ENCODE measurements at places on chromosomes 3 and 15.
A peak's percentile ranks its signal among the peaks of the same experiment; 100 is the strongest.

- peak; percentile 67 for DNase-seq
These were observed at the start of gene UBA7 for GRCh38 chr3:49813497-49814174. Gene UBA7 (minus strand): TSS chr3:49813953. CDS start chr3:49813787, 166 bp downstream.

DNA sequence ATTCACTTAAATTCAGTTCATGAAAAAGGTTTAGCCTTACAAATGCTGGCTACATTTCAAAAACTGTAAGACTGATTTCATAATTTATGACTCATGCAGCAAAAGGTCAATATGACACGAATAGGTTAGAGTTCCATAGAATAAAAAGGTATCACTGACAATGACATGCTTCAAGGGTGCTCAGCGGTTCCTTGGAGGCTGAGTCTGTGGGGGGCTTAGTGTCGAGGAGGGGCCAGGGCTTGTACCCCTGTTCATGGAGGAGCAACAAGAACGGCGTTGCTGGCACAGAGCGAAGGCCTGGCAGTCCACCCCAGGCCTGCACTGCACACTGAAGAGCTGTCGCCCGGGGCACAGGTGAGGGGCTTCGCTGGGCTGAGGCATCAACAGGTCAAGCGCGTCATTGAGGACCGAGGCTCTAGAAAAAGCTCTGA is 174.2 kb downstream of the NR1D2 start:
- DNase-seq, result no peak

DNA sequence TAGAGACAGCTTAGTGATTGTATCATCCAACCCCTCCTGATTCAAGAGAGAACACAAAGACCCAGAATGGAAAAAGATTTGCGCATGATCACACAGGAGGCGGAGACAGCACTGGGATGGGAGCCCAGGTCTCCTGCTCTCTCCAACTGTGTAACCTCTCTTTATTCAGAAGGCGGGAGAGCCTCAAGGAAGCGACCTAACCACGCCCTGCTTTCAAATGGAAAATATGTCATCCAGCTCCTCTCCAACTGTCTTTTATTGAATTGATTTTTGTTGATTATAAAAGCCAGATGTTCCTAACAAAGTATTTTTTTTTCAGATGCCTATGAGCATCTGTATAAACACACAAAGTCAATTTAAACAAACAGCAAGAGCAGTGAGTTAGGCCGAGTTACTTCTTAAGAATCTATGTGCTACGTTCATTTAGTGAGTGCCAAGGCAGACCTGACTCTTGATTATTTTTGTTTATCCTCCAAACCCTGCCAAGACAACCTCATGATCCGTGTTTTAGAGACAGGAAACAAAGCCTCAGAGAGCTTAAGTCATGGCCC is 74.5 kb downstream of the BFSP2 start:
- DNase-seq, result no peak

DNA sequence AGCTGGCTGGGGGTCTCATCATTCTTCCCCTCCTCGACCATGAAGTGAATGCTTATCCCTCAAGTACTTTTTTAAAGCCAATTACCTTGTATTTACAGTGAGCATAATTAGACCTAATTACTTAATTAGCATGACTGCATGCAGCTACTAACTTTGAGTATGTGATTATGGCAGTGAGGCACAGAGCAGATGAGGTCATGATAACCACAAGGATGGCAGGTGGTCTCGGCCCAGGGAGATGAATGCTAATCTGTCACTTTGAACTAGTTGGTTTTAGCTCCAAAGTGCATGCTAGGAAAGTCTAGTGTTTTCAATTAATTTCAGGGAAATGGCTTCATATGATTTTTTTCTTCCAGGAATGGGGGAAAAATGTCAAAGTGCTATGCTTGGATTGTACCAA is 233.8 kb downstream of the NTRK3 start:
- no peak for DNase-seq

GRCh38 chr3:16067837-16068471 is 106.5 kb upstream of the GALNT15 start:
- DNase-seq, result no peak

GRCh38 chr3:58102976-58103451 is 94.8 kb downstream of the FLNB start:
- no peak for DNase-seq

GRCh38 chr3:136070334-136070733 is 104.8 kb downstream of the PPP2R3A start:
- DNase-seq, result no peak

DNA sequence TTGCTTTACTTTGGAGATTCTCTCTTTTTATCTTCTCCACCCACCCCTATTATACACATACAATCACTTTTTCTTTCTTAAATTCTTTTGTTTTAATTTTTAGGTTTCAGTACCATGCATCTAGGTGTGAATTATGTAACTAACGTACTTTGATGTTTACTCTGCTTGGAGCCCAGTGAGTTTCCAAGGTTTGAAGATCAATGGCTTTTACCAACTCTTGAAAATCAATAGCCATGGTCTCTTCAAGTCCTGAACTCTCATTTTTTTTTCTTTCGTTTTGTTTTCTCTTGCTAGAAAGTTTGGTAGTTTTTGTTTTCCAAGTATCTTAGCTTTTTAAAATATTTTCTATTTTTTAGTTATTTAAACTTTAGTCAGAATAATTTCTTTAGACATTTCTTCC is 417.2 kb downstream of the ZBBX start:
- no peak for DNase-seq

DNA sequence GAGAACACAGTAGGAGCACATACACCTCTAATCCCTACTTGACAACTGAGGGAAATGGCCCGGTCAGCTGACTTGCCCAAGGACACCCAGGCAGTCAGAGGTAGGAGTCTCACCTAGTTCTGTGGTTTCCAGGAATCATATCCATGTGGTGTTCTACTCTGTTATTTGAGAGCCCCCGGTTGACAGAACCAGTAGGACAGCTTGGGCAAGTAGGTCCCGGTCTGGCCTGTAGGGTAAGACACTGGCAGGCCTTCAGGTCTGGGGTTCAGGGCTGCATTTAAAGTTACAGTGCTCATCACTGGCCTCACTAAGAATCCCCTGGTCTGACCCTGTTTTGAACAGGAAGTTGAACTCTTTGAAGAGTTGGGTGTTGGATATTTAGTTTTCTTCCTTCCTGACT is 476.1 kb downstream of the SHQ1 start:
- DNase-seq, result no peak

DNA sequence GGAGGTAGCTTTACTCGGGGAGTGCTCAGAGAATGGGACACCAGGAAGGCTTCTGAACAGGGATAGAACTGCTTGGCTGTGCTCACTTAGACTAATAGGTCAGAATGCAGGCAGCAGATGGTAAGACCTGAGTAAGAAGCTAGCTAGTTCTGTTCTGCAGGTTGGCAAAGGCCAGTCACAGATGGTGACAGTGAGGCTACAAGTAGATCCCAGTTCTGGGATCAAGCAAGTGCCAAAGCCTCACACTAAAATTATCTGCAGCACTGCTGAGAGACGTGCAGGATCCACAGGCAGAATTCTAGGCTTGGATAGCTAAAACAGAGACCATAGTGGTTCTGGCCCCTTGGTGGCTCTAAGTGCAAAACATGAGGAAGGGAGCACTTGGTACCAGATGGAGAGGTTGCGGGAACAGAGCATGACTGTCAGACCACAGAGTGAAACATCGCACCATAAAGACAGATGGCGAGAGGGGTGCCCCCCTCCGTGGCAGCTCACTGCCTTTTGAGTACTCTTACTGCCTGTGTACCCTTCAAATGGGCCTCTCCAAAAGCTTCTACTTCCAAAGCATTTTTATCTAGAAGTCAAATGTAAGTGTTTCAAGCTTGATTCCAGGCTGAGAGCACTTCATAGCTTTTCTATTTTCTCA is 3.6 kb upstream of the GLCE start:
- no peak for DNase-seq

GRCh38 chr15:31401282-31401681 is 74.6 kb downstream of the KLF13 start:
- no peak for DNase-seq

- DNase-seq, result peak; percentile 3
These were observed 100.9 kb upstream of the CRBN start for GRCh38 chr3:3280396-3280795.

- no peak for DNase-seq
These were observed 36.3 kb downstream of the SERPINI2 start for GRCh38 chr3:167437428-167438139.

GRCh38 chr3:31861826-31862225 is 119.2 kb downstream of the OSBPL10 start:
- no peak for DNase-seq

DNA sequence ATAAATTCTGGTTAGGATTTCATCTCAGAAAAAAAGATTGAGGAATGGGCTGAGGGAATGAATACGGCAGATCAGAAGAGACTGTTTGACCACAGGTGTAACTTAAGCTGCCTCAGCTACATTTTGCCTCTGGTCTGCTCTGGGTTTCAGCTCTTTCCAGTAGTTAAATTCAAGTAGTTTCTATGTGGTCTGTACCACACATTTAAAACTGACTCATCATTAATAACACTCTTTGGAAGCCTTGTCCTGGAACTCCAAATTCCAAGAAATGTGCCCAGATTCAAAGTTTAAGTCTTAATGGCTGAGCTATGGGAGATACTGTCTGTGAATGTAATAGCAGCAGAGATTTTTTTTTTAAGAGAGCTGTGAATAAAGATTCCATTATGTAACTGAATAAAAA is 133.1 kb upstream of the IGSF10 start:
- DNase-seq, result no peak

Data from hematopoietic multipotent progenitor cell treated with erythropoietin and hydrocortisone succinate and interleukin-3 and kit ligand, for 8 days (in vitro differentiated cells).